ENCODE measurements at places on chromosomes 16 and 17. TPM values are rescaled to one million over a fixed set of nuclear protein-coding genes. Genes with fewer than 3 reads are reported as not detected.

DNA sequence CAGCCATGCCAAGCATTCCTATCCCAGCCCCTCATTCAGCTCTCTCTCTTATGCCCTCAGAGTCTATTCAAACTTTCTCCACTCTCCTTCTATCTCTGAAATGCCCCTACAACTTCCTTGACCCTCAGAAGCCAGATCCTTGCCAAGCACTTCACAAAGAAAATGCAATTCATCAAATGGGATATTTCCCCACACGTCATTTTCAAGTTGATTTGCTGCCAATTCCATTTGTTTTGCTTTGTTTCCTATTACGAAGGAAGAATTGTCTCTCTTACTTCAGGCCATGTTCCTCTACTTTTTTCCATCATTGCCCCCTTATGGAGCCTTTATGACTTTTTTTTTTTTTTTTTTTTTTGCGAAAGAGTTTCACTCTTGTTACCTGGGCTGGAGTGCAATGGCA is 9.2 kb upstream of the ALOX12 start:
- no peaks in the 10 kb centered on the region for H3K4me1 ChIP-seq
- no peaks in the 10 kb centered on the region for H3K36me3 ChIP-seq
- no peaks in the 10 kb centered on the region for H3K27me3 ChIP-seq
- no peak overlapping the region for H3K27ac ChIP-seq
- H3K4me3 ChIP-seq: no peak overlapping the region

The HBA1 gene
- 72.4 TPM for total RNA-seq

DNA sequence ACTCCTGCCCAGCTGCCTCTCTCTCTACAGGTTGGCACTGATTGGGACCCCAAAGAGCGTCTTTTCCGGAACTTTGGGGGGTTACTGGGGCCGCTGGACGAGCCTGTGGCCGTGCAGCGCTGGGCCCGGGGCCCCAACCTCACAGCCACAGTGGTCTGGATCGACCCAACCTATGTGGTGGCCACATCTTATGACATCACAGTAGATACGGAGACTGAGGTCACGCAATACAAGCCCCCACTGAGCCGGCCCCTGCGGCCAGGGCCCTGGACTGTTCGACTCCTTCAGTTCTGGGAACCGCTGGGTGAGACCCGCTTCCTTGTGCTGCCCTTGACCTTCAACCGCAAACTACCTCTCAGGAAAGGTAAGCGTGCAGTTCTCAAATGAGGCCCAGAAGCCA is 12.3 kb downstream of the XYLT2 start:
- no peak overlapping the region for H3K27ac ChIP-seq
- H3K27me3 ChIP-seq: no peaks in the 10 kb centered on the region
- H3K36me3 ChIP-seq: peaks cover 80% of the 10 kb centered on the region
- H3K4me3 ChIP-seq: no peak overlapping the region
- no peak for DNase-seq

The KRTAP2-3 gene
- not detected for total RNA-seq
